ENCODE measurements at places on chromosomes 5 and 9. TPM values are rescaled to one million over a fixed set of nuclear protein-coding genes. Genes with fewer than 3 reads are reported as not detected.

DMGDH gene
- polyA plus RNA-seq, result 0.23 TPM

DNA sequence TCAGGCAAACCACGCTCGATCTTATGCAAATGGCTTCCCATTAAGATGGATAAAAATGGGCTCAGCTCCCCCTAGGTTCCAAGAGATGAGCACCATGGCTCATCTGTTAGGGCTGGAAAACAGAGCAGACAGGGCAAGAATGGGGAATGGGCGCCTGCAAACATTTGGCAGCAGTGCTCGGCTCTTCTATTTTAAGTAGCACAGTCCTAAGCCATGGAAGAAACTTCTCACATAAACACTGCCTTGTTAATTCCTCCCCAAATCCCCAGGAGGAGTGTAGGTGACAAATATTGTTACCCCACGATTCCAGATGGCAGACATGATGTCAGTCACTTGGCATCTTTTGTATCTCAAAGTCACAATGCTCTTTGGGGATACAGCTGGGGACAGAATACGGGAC is 221.8 kb downstream of the ICE1 start:
- DNase-seq, result no peak

CRAT gene
- polyA plus RNA-seq, result 57.2 TPM

RGS7BP gene
- polyA plus RNA-seq, result 0.04 TPM

GARIN3 gene
- polyA plus RNA-seq, result not detected

- no peak for DNase-seq
Measured at GRCh38 chr9:136325358-136325757, 2.0 kb upstream of the GPSM1 start.

DNA sequence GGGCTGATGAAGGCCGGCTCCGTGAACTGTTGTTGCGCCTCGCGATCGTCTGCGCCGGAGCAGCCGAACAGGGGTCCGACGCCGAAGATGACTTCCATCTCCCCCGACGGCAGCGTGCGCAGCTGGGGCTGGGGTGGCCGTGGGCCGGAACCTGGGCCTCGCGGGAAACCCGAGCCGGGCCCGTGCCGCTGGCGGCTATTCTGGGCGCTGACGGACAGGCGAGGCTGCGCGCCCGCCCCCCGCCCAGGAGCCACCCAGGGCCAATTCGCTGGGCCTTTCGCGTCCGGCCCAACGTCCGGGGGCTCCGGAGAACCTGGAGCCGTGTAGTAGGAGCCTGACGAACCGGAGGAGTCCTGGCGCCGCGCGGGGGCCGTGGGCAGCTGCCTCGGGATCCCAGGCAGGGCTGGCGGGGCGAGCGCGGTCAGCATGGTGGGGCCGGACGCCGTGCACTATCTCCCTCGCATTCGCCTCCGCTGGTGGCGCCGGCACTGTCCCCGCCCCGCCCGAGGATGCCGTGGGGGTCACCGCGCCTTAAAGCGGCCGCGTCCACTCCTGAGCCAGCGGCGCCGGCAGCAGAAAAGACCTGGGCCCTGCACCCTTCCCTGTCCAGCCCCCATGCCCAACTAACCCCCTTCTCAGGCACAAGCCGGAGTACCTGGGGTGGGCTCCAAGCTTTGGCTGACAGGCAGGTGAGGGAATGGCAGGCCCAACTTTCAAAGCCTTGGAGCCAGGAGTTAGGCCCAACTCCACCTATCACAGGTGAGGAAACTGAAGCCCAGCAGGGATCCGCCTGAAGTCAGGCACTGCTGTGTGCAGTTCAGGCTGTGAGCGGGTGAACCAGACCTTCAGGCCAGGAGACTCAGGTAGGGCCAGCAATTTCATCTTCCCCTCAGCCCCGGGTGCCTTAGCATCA is at the start of gene PROB1:
Gene PROB1, minus strand, starts transcription at position 451 of the 913 bp plus-strand sequence. Its CDS starts 23 bp downstream, at position 428.
- DNase-seq, result no peak

PCA3 gene
- polyA plus RNA-seq, result 0.07 TPM

MZB1 gene
- polyA plus RNA-seq, result not detected

HRH2 gene
- polyA plus RNA-seq, result 0.34 TPM

DNA sequence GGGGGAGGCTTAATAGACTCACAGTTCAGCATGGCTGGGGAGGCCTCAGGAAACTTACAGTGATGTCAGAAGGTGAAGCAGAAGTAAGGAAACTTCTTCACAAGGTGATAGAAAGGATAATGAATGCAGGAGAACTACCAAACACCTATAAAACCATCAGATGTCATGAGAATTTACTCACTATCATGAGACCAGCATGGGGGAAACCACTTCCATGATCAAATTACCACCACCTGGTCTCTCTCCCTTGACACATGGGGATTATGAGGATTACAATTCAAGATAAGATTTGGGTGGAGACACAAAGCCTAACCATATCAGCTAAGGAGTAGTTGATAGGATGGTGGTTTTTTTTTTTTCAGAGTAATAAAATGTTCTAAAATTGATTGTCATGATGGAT is 201.8 kb downstream of the CDH12 start:
- DNase-seq, result no peak

DNA sequence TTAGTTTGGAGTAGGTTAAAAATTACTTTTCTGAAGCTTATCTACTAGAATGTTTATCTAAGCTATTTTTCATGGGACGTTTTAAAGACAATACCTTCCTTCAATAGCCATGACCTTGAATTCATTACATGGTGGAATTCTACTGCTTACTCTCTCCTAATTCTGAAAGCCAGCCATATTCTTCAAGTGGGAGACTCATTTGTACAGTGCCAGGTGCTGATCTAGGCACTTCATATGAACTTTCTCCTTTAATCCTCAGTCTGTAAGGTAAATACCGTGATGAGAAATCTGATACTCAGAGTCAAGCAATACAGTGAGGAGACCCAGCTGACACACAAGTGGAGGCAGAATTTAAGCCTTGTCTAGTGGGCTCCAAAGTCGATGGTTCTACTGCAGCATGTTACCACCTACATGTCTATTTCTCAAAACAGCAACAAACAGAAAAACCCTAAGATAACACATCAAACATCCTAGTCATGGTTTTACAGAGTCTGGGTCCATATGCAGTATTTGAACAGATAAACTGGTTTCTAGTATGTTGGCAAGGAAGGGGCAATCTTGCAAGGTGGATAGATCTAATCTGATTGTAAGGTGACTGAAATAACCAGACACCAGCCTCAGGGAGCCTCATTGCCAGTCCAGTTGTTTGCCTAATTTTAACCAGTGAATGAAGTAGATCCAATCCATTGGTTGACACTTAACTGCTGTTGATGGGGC is 243.7 kb downstream of the PIK3R1 start:
- no peak for DNase-seq

CA9 gene
- polyA plus RNA-seq, result 9.2 TPM

PTGER4 gene
- polyA plus RNA-seq, result 4.7 TPM

DNA sequence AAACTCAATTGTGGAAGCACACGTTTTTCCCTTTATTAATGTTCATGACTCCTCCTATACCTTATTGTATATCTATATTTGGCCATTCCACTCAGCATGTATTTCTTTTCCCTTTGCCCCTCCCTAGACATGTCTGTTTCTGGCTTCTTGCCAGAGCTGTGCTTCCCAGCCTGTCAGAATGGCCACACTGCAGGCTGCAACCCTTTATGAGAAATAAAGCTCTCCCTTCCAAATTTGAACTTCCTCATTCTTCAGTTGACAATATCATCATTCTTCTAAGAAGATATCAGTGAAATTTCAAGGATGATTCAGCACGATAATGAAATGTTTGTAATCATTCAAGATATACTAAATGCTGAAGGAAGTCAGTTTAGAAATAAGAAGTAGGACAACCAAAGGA is 107.6 kb upstream of the PRSS3 start:
- no peak for DNase-seq

DNA sequence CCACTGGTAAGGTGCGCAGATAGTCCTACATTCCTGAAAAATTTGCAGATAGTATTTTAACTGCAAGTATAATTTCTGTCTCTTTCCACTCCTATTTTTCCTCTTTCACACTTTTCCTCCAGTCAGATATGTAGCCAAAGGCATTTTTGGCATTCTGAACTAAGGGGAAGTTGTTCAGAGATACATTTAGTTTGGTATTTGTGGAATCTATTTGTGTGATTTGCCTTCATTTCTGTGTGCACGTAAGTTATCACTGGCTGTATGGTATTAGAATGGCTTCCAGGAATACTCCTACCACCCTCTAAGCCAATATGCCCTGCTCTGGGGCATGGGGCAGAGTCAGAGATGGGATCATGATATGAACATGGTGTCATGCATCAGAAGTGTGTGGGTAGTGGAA is 45.8 kb upstream of the GRAMD2B start:
- DNase-seq, result no peak

GRCh38 chr9:20996809-20997208 is 34.6 kb downstream of the HACD4 start:
- DNase-seq, result no peak

GRCh38 chr5:176415952-176416924 is at the start of gene CLTB:
Gene CLTB, minus strand, starts transcription at chr5:176416539. Its CDS starts 176 bp downstream, at chr5:176416363.
- peak; percentile 96 for DNase-seq

DNA sequence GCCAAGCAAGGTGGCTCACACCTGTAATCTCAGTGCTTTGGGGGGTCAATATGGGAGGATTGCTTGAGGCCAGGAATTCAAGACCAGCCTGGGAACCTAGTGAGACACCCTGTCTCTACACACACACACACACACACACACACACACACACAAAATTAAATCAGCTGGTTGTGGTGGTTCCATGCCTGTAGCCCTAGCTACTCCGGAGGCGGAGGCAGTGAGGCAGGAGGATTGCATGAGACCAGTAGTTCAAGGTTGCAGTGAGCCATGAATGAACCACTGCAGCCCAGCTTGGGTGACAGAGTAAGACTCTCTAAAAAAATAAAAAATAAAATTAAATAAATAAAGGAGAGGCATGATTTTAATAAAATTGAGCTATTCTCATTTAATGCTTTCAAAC is 13.1 kb downstream of the CEMIP2 start:
- DNase-seq, result no peak

DNA sequence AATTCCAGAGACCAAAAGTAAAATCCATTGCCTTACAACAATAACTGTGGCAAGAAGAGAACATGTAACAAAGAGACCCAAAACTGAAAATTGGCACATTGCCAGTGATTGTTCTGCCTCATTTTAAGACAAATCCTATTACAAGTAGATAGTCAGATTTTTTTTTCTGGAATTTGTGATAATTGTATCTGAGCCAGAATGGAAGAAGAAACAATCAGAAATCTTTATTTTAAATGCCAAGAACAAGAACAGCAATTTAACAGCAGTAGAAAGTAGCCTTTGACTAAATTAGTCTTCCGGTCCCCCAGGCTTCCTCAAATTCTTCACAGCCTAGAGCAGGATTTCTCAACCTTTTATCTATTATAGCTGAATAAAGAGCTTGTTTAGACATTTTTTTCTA is 106.7 kb upstream of the PTPN3 start:
- DNase-seq, result no peak

Measured in pancreas (tissue), 10 donors.